ENCODE measurements at places on chromosomes 2 and 18. TPM values are rescaled to one million over a fixed set of nuclear protein-coding genes. Genes with fewer than 3 reads are reported as not detected.

DNA sequence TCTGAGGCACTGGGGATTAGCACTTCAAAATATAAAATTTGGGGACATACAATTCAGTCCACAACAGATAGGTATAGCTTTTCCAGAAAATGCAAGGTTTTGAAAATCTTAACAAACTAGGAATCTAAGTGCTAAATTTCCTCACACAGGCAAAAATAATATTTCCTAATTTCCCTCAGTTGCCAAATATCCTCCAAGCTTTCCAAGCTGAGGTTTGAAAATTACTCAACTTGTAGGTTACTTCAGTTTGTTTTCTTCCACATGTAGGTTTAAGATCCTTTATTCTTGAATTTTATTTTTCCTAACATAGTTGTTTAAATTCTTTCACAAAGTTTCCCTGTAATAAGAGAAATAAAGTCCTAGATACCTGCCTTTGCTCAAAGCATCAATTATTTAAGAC lies 192.9 kb upstream of the NRXN1 start:
- ATAC-seq = no peak

- no peak for ATAC-seq
Observed at GRCh38 chr2:47842846-47843245, 59.9 kb downstream of the MSH6 start.

DNA sequence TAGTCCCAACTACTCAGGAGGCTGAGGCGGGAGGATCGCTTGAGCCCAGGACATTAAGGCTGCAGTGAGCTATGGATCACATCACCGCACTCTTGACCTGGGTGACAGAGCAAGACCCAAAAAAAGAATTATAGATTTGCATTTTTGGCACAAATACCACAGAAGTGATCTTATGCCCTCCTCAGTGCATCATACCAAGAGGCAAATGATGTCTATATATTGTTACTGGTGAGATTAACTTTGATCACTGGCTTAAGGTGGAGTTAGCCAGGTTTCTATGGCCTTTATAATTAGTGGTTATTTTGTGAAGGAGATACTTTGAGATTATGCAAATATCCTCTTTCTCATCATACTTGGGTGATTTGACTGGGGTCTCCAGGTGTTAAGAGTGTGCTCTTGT lies 22.1 kb upstream of the CATIP start:
- no peak for ATAC-seq

DNA sequence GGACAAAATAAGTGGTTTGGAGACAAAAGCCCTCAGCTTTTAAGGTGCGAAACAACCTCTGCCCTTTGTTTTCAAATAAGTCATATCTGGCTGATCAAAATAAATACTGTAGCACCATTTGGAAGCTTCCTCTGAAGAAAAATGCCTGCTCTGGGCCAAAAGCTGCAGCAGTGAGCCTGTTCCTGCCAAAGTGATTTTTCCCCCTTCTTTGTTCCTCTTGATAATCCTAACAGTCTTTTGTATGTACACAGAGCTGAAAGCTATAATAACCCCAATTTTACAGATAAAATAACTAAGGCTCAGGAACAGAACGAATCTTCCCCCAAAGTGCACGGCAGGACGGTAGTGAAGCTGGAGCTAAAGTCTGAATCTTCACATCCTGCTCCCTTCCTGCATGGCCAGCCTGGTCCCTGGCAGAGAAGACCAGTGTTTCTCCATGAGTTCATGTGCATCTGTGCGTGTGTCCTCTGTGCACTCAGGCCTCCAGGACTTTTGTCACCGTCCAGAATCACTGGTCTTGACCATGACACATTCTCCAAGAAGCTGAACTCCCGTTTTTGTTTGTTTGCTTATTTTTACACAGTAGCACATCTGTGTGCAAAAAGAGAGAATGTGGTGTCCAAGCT lies 2114.1 kb upstream of the PIK3C3 start:
- ATAC-seq = peak; percentile 53

- ATAC-seq = peak; percentile 42
Observed at GRCh38 chr2:134154246-134154645, 99.6 kb upstream of the MGAT5 start.

DNA sequence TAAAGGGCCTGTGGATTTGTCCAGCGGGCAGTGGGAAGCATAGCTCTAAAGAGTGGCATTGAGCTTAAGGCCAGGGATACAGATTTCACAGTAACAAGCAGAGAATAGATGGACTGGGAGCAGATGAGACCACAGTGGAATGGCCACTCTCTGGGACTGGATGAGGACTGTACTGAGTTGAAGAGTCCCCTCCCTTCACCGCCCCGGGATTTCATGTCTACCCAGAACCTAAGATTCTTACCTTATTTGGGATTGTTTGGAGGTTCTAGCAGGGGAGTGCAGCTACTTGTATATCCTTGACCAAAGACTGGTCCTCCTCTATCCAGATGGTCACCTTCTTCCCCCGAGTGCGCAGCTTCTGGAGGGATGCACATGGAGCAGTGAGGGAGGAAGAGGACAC lies 28.0 kb upstream of the EFEMP1 start:
- ATAC-seq = no peak

GRCh38 chr18:12238826-12239225 lies 15.3 kb upstream of the CIDEA start:
- ATAC-seq = peak; percentile 16

DNA sequence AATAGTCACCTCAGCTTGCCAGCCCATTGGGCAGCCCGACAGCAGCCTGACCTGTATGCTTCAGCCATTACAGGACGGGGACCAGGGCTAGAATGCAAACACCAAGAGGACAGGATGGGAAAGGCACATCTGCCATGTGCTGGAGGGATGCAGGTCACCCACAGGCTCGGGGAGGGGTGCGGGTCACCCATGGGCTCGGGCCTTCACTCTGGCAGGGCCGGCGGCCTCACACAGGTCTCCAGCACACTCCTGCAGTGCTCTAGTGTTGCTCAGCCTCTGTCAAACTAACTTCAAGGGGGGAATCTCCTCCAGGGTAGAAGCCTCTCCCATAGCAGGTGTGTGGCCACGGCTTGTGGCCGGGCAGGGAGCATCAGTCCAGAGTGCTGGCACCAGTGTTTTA lies 222.5 kb downstream of the SEPTIN10 start:
- ATAC-seq = no peak

- ATAC-seq = peak; percentile 22
Observed at GRCh38 chr2:232204457-232204931, 174.1 kb upstream of the ALPP start.

DNA sequence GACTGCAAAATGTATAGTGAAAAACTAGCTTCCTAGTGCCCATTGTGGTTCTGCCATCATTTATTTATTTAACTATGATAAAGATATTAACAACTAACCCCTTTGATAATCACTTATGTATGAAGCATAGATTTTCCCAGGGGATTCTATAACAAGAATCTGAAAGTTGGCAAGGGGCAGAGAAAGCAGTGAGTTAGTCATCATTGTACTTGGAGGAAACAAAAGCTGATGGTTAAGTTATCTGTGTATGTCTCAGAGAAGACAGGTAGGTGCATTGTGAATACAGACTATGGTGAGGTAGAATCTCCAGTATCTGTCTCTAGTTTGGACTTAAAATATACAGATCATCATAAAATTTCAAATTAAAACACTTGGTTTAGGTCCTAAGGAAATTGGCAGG lies 2159.1 kb upstream of the CELF4 start:
- ATAC-seq = no peak

DNA sequence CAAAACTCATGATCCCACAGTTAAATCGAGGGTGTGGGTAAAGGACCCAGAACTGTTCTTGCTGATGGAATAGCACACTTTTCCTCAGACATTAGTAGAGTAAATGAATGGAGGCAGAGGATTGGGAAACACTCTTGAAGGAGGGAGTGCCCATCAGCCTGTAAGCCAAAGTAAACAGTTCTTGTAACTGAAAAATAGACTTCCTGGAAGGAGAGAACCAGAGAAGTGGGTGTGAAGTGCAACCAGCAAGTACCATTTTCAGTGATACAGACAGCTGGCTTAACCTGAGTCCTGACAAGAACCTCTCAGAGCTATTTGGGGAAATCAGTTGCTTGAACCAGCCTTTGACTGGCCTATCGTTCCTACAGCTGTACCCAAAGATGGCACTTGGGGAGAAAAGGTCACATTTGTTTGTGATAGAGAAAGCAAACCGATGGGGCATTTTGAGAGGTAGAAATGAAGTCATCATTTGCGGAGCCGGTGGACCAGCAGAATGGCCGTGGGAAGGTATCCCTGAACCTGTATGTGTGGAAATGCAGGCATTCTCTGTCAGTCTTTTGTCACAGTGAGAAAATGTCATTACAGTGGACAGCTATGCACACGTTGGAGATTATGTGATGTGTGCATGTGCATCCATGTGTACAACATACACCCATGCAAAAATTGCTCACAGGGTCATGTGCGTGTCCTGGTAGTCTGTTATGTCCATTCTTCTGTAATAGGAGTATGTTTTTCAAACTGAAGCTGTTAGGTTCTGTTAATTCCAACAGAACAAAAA lies 17.8 kb downstream of the CRIM1 start:
- ATAC-seq = no peak

DNA sequence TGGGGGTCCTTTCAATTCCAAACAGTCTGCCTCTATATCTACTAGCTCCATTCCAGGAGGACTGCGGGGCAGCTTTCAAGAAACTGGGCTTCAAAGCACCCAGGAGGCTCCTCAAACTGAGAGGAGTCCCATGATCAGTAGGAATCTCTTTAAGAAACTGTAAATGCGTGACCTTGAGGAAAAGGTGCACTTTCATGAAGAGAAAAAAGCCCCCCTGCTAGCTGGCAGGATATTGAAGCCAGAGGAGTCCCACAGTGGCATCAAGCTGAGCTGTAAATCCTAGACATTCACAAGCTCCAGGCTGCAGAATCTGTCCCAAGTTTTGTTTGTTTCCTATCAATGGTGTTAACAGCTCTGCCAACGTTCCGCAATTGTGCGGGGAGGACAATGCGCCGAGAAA lies 790.1 kb downstream of the SLC4A3 start:
- ATAC-seq = no peak

- ATAC-seq = no peak
Observed at GRCh38 chr2:230717600-230717999, 5.0 kb downstream of the CAB39 start.

GRCh38 chr2:182667315-182667695 lies 48.8 kb upstream of the DNAJC10 start:
- ATAC-seq = no peak

GRCh38 chr2:220662431-220662830 lies 909.7 kb downstream of the EPHA4 start:
- no peak for ATAC-seq

DNA sequence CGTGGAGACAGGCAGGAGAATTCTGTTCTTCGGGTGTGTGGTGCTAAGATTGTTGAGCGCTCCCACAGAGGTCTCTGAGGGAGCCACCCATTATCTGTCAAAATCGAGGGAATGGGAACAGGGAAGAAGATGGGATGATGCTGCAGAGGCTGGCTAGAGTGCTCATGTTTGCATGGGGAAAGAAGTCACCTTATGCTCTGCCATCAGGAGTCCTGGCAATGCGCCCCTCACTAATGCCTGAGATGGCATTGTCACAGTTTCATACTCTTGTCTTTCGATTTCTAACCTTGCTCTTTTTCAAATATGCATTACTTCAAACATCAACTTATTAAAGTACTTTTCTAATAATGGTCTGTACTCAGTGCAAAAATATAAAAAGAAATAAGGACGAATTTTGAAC lies 463.3 kb upstream of the CELF4 start:
- no peak for ATAC-seq

DNA sequence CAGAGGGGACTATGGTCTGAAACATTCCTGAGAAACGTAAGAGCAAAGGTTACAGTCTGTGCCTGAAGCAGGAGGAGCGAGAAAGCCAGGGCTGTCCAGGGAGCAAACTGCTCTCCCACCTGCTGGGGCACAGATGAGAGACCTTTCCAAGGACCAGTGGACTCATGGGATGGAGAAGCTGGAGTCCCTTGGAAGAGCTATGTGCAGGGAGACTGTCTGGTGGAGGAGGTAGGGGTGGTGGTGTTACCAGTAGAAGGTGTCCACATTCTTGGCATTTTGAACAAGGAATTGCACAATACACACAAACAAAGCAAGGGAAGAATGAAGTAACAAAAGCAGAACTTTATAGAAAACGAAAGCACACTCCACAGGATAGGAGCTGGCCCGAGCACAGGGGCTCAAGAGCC lies 97.9 kb upstream of the CYRIA start:
- no peak for ATAC-seq

- no peak for ATAC-seq
Observed at GRCh38 chr2:75168186-75168585, 31.1 kb downstream of the TACR1 start.

DNA sequence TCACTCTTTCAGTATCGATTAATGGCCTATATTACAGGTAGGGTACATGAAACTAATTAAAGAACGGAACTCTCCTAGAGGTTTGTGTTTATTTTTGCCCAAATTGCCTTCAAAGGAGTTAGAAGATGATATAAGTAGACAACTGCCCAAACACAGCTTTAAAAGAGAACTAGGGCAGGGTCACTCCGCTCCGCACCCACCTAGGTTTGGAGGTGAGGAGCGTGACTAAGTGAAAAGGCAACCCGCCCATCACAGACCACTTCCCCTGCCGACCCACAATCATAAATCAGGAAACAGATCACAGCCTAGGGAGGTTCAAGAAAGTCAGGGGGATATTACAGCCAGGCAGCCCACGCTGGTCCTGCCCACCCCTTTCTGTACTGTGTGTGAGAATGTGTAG lies 166.7 kb downstream of the C1D start:
- no peak for ATAC-seq

GRCh38 chr2:100302585-100302892 lies 19.8 kb downstream of the LONRF2 start:
- ATAC-seq = no peak

DNA sequence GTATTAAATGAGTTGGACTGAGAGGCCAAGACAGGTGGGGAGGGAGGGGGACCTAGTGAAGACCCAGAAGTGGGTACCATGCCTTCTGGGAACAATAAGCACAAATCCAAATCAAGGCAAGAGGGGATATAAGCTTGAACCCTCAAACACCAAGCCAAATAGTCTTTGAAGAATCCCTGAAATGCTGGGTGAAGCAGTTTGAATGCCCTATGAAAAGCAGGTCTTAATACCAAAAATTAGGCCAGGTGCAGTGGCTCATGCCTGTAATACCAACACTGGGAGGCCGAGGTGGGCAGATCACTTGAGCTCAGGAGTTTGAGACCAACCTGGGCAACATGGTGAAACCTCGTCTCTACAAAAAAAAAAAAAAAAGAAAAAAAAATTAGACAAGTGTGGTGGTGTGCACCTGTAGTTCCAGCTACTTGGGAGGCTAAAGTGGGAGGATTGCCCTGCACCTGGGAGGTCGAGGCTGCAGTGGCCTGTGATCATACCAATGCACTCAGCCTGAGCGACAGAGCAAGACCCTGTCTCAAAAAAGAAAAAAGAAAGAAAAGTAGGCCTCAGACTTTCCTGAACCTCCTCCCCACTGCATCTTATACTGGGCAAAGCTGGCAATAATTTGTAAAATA lies 3.5 kb downstream of the PCBP1 start:
- ATAC-seq = no peak

- ATAC-seq = no peak
Observed at GRCh38 chr2:85635011-85635410, 19.0 kb downstream of the USP39 start.

The USP37 gene
- total RNA-seq = 19.2 TPM

The SLC5A7 gene
- 7.5 TPM for total RNA-seq

The LINC00305 gene
- not detected for total RNA-seq

The GLB1L gene
- total RNA-seq = 8.3 TPM

The IL37 gene
- total RNA-seq = not detected

The FOXI3 gene
- 0.19 TPM for total RNA-seq

The FAM110C gene
- 0.19 TPM for total RNA-seq

The COL3A1 gene
- total RNA-seq = 5,403 TPM

The GLI2 gene
- total RNA-seq = 5.0 TPM

Data from motor neuron (in vitro differentiated cells).